Activated effector memory CD4-positive, alpha-beta T cell treated with anti-CD3 and anti-CD28 coated beads, Interleukin-2, amount 50 U/mL, for 16 hours (primary cell): ENCODE measurements at places on chromosomes 7 and 10.

- DNase-seq = no peak
These were observed 14.4 kb downstream of the COL28A1 start for GRCh38 chr7:7521259-7521658.

DNA sequence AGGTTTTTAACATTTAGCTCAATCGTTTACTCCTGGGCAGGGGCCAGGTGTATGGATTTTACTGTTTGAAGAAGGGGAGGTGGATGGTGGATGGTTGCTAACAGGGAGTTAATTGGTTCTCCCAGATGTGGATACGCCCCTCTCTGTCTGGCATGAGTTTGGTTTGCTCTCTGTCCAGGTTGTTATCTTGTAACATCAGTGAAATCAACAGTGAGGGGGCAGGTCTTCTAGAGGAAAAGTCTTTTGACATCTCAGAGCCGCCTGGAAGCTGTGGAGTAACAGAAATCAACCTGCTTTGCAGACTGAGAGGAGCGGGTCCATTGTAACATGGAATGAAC lies 243.4 kb downstream of the MGMT start:
- no peak for DNase-seq

GRCh38 chr10:117457932-117458331 lies 82.7 kb upstream of the PDZD8 start:
- no peak for DNase-seq

DNA sequence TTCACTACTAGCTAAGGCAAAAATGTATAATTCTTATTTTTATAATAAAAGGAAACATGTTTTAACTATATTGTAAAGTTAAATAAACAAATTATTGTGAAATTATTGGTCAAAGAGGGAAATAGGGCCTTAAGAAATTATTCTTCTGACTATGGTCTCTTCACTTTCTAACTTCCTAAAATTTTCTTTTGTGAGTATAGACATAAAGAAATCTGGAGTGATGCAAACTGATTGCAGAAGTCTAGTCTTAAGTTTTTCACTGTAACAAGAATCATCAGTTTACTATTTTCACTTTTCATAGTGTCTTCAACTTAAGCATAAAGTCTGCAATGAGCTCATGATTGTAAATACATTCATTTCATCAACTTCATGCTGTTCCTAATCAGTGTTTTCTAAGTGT lies 525.4 kb downstream of the TFEC start:
- no peak for DNase-seq

GRCh38 chr7:81791568-81792518 lies 22.0 kb upstream of the HGF start:
- no peak for DNase-seq

DNA sequence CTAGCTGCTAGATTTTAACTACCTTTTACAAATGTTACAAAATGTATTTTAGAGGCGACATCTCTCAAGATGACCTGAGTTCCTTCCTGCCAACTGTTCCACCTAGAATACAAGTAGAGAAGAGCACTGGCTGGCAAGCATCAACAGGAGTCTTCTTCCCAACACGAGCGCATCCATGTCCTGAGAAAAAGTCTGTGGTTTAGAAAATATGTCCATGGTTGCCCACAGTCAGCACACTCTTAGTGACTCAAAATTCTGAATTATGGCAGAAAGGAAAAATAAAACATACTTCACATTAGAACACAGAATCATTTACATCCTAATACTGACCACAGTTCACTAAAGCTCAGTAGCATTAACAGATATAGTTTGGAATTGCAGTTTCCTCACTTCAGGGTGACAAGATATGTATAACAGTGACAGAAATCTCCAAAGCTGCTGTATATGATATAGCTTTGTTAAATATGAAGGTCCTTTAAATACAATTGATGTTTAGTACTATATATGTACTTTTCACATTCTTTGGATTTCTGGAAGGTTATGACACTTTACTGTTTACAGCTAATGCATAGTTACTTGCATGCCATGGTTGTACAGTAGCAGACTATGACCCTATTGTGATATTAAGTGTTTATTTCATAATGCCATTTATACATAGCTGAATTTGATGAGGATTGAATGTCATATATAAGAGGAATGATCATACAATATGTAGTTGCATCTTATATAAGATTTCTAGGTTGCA lies 327.1 kb downstream of the GFRA1 start:
- no peak for DNase-seq

GRCh38 chr10:93916257-93917063 lies 22.7 kb downstream of the SLC35G1 start:
- DNase-seq = no peak

GRCh38 chr10:61941202-61941681 lies 39.7 kb downstream of the ARID5B start:
- no peak for DNase-seq

DNA sequence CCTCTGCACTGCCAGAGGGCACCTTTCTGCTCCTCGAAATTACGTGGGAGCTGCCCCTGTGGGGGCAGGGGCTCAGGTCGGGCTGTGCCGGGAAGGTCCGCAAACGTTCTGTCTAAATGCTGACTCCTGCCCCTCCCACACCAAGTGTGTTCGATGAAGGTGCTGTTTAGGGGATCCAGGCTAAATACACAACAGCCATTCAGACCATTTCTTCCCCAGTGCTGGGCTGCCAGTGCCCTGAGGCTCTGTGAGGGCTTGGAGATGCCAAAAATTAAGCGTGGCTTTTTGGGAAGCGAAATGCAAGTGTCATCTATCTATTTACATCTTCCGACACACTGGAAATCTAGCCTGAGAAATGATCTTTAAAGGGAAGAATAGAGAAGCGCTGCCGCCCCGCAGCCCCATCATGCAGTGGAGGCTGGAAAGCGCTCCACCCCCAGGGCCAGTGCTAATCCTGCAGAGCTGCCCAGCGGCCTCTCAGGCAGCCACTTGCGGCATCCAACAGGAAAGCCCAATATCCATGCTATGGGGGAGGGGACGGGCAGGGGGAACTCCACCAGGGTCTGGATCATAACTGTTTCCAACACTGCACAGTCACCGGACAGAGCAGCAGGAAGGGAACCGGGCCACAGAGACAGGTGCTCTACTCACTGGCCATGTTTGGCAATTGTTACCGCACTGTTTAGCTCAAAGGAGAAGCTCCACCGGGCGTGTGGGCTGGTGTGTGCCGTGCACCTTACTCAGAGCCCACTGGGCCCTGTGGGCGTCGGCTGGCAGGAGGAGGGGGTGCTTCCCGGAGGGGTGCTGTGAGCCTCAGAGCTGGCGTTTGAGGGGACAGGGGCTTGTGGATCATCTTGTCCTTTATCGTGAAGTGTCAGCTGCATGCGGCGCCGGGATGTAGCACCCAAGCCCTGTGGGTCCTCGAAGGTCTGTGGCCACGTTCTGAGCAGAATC lies 205.5 kb downstream of the DNAJB6 start:
- DNase-seq = peak; percentile 54

- DNase-seq = no peak
These were observed 210.8 kb downstream of the ADAM12 start for GRCh38 chr10:126177417-126178030.

GRCh38 chr10:35133586-35133985 lies 6.9 kb downstream of the CREM start:
- no peak for DNase-seq

GRCh38 chr7:4904346-4904745 lies 20.8 kb upstream of the RADIL start:
- no peak for DNase-seq

- DNase-seq = no peak
These were observed 47.6 kb downstream of the CYP26A1 start for GRCh38 chr10:93121311-93121710.

GRCh38 chr7:76016191-76016947 lies 22.0 kb upstream of the TMEM120A start:
- no peak for DNase-seq

DNA sequence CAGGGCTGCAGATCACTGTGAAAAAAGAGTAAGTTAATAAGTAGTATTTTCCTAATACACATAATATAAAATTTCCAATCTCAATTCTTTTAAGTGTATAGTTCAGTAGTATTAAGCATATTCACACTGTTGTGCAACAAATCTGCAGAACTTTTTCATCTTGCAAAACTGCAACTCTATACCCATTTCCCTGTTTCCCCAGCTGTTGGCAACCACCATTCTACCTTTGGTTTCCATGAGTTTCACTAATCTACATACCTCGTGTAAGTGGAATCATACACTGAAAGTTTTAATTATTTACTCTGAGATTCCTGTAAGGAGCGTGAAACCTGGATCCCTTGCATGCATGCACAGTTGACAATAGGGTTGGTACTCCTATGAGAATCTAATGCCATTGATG lies 155.4 kb downstream of the ZPBP start:
- no peak for DNase-seq

DNA sequence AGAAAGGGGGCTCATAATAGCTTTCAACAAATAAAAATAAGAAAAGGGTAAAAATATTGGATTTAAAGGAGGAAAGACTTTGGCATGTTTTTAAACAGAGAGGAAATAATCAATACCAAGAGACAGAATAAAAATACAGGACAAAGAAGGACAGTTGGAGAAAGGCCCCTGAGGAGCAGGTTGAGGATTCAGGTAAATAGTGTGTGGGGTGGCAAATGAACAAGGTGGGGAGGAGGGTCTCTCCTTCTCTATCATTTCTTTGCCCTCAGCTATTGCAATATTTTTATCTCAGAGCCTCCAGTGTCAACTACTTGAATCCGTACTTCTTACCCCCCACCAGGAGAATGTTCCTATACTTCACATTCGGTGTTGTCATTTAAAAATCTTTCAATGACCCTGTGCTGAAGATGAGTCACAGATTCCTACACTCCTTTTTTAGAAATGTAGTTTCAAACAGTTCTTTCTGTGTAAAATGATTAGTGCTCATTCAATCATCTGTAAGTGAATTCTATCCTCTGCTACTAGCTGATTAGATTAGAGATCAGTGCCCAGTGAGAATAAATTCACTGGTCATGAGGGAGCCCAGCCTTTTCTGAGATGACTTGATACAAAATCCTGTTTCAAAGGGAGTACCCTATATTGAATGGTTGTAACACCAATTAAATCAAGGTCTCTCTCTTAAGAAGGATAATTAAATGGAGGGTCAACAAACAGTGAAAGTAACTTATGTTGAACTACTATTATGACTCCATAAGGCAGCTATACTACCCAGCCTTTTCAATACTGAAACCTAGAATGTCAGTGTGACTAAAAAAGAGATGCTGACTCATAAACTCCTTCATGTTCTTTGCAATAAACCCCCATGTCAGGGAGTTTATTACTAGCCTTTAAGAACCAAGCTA lies 50.4 kb upstream of the WNT16 start:
- no peak for DNase-seq

DNA sequence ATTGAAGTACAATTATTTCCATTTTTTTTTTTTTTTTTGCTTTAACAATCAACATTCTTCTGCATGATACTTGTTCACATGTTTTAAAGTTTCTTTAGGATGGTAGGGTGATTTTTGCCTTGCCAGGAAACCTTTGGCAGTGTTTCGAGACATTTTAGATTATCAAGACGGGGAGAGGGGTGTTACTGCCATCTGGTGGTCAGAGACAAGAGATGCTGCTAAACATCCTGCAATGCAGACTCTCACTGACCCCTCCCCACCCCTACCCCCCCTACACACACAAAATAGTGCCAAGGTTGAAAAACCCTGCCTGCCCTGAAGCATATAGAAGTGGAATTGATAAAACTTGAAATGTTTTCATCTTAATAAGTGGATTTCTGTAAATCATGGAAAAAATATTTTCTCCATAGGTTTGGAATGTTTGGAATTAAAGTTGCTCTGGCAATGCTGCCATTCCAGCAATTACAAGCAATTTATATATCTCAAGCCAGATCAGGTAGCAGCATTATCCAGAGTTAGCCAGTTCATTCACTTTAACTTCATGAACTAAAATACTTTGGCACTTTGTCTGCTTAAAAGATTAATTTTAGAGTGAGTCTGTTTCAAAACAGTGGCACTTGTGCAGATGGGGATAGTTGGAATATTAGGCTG lies 62.1 kb downstream of the SDHAF3 start:
- DNase-seq = peak; percentile 64

- DNase-seq = no peak
These were observed 102.6 kb upstream of the GPR26 start for GRCh38 chr10:123563581-123563855.

- no peak for DNase-seq
These were observed 126.7 kb upstream of the TMEM196 start for GRCh38 chr7:19900118-19900517.
